ENCODE measurements at places on chromosomes 3 and 15.

DNA sequence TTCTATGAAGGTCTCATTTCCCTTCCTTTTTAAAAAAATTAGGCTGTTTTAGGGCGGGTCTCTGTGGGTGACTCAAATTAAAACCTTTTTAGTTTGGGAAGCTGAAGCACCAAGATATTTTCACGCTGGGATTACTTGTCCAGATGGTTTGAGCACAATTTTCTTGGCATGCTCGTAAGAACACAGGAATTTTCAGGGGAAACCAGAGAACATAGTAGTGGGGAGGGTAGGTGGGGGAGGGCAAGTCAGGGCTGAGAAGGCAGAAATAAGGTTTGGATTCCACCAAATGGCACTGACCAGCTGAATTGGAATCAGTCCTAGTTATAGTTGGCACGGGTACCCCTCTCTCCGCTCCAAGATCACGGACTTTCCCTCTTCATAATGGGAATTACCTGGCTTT lies 97.3 kb upstream of the LRIG1 start:
- no peak for DNase-seq

DNA sequence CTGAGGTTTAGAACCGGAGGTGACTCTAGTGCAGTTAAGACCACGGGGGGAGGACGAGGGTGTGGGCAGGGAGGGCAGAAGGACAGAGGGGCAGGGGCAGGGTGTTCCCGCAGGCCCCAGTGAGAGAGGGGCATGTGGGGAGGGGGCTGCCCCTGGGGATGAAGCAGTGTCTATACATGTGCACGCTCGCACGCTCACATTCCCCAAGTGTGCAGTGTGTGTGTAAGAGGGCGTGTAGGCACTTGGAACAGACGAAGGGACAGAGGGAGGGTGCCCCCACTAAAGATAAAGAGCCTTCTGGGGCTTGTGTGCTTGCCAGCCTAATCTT lies 69.5 kb upstream of the MEF2A start:
- DNase-seq, result no peak

DNA sequence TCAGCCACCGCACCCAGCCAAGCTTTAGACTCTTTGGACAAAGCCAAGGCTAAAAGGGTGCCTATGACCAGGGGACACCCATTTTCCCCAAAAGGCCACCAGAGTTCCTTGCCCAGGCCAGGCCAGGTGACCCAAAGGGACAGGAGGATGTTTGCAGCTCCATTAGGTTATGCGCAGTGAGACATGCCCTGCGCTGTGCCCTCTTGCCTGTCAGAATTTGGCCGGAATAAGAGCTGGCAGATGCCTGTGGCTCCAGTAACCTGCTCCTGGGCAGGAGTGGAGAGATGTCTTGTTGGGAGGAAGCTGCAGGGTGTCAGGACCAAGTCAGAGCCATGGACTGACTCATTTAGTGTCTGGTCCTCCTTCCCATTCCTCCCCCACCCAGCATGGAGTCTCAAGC lies 20.5 kb downstream of the DNASE1L3 start:
- no peak for DNase-seq

- DNase-seq, result no peak
These were observed 97.0 kb upstream of the SNRPN start for GRCh38 chr15:24857763-24858162.

- no peak for DNase-seq
These were observed 131.1 kb downstream of the ROBO2 start for GRCh38 chr3:77171026-77171425.

Measured in WERI-Rb-1 (cell line).